Kidney glomerular epithelial cell (primary cell): ENCODE measurements at places on chromosomes 7 and 10.

DNA sequence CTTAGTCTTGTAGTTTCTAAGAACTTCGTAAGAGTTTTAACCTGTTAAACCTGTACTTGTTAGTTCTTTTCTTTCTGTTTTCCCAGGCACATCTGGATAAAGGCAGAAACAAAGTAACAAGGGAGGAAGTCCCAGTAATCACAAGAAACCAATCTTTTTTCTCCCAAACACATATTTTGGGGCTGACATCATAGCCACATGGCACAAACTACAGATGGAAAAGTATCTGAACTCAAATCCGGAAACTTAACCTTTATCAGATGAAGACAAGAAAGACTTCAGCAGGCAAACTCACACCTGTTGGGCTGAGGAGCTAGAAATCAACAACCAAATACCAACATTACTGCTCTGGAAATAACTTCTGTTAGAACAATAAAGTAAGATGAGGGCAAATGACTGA lies 67.1 kb downstream of the CUBN start:
- peak; percentile 74 for DNase-seq

- peak; percentile 74 for DNase-seq
Measured at GRCh38 chr7:40221836-40222235, 87.0 kb downstream of the SUGCT start.

DNA sequence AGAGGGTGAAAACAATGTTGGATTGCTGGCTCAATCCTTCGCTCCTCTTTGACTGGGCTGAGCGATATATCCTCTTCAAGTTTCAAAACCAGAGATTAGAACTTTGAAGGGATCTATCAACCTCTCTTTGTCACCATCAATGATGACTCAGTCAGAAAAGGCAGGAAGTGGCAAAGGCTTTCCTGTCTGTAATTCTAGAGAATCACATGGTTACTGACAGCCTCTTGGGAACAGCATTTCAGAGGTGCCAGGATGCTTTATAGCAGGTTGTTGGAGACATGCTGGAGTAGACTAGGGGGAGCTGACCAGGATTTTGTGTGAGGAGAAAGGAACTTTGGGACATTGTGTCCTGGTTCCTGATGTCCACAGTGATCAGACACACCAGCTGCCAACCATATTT lies 81.3 kb downstream of the PRKCQ start:
- DNase-seq, result no peak

- no peak for DNase-seq
Measured at GRCh38 chr7:31249671-31250070, 90.9 kb downstream of the NEUROD6 start.

DNA sequence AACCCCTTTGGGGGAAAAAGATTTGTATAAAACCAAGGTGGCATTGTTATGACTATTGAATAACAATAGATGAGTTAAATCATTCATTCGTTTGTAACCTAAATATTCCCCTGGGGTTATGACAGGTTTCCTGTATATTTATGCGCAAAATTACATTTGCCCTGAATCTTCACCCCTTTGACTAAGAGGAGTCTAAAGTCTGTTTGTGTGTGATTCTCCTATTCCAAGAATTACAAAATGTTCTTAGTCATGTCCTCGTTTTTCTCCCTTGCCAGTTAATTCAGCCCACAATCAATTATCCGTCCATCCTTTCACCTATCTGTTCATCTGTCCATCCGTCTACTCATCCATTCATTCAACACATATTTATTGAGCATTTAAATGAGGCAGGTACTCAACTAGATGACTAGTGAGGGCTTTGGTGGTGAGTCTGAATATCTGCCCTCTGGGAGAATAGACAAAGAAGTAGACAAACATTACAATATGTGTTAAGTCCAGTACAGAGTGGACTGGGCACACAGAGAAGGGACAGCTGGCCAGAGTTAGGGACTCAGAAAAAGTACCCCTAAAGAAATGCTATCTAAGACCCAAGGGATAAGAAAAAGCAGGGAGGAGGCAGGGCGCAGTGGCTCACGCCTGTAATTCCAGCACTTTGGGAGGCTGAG lies 35.6 kb upstream of the TCF7L2 start:
- DNase-seq, result no peak

DNA sequence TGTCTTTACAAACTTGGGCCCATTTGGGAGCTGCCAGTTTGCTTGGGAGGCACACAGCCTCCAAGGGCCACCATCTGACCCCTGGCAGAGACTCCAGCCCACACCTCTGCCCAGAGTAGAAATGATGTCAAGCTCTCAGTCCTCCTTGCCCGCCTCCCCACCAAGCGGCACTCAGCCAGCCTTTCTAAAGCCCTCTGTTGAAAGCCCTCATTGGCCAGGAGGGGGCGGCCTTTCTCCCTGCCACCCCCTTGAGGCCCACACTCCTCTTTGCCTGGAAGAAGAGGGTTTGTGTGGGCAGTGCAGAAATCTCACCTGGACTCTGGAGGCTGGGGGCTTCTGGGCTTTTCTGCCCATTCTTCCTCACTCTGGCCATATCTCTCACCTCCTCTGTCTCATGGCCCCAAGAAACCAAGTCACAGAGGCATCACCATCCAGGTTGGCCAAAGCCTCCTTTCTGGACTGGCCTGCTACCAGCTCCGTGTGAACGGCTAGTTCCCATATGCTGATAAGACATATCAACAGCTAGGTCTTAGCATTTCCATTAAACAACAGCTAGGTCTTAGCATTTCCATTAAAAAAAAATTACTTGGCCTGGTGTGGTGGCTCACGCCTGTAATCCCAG lies 36.1 kb downstream of the UBTD1 start:
- DNase-seq, result no peak

DNA sequence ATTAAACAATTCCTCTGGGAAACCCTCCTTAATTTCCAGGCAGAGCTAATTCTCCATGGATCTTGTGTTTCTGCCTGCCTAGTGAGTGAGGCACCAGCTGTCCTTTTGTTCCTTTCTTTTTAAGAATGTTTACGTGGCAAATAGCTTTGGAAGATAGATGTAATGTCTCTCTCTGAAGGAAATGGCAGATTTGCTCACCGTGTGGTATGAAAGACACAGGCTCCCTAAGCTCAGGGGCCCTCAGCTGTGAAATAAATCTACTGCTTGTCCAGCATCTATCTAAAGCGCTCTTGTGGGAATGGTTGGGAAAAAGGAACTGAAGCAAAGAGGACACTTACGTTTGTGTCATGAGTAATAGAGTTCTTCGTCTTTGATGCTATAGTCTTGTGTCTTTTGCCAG lies 64.6 kb downstream of the FAS start:
- no peak for DNase-seq
